Activated CD8-positive, alpha-beta memory T cell treated with anti-CD3 and anti-CD28 coated beads, Interleukin-2, amount 50 U/mL, for 4 hours (primary cell): ENCODE measurements at places on chromosomes 13 and 19.
A peak's percentile ranks its signal among the peaks of the same experiment; 100 is the strongest.

- no peak for DNase-seq
Observed at GRCh38 chr19:18857223-18857622, 25.5 kb downstream of the UPF1 start.

GRCh38 chr13:59261928-59262488 is 901.7 kb downstream of the DIAPH3 start:
- DNase-seq, result no peak

- DNase-seq, result no peak
Observed at GRCh38 chr13:108026680-108027410, 188.5 kb downstream of the LIG4 start.

GRCh38 chr13:114248011-114248410 is 13.3 kb downstream of the CDC16 start:
- no peak for DNase-seq

DNA sequence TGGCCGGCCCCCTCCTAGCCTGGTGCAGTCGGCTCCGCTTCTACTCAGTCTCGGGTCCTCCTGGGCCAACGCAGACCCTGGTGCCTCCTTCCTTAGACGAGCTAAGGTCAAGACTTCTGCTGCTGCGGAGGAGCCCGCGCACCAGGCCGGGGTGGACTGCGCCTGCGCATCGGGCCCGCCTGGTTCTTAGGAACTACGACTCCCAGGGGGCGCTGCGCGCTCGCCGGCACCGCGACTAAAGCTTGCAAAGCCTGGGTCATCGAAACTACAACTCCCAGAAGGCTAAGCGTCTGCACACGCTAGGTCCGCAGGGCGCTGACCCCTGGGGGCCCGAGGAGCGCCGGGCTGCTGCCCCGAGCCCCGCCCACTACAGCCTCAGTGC is at the start of gene ZNF835:
TSS of gene ZNF835 (minus strand) at position 145 of the 382 bp plus-strand sequence. CDS start 6,559 bp downstream, outside the sequence.
- peak; percentile 78 for DNase-seq

GRCh38 chr13:110238818-110239195 is 68.2 kb downstream of the COL4A1 start:
- DNase-seq, result no peak

DNA sequence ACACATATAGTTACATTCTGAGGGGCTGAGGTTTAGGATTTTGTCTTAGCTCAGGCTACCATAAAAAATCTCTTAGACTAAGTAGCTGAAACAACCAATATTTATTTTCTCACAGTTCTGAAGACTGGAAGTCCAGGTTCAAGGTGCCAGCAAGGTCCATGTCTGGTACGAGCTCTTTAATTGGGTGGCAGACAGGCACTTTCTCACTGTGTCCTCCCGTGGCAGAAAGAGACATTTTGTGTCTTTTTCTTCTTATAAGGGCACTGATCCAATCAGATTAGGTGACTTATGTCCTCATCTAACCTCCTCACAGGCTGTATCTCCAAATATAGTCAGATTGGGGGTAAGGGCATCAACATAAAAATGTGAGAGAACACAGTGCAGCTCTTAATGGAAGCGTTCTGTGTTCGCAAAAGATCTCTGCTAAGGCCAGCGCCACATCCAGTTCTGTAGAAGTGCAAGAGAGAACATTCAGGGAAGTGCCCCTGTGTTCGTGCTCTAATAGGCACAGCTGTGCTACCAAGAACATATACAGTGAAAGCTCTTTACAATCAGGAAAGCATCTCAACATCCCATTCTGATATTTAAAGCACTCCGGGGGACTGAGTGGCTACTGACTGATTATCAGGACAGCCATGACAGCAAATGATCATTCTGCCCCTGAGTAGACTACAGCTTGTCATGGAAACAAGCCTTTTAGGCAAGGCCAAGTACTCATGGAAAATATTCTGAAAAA is 819.2 kb downstream of the LIG4 start:
- no peak for DNase-seq

DNA sequence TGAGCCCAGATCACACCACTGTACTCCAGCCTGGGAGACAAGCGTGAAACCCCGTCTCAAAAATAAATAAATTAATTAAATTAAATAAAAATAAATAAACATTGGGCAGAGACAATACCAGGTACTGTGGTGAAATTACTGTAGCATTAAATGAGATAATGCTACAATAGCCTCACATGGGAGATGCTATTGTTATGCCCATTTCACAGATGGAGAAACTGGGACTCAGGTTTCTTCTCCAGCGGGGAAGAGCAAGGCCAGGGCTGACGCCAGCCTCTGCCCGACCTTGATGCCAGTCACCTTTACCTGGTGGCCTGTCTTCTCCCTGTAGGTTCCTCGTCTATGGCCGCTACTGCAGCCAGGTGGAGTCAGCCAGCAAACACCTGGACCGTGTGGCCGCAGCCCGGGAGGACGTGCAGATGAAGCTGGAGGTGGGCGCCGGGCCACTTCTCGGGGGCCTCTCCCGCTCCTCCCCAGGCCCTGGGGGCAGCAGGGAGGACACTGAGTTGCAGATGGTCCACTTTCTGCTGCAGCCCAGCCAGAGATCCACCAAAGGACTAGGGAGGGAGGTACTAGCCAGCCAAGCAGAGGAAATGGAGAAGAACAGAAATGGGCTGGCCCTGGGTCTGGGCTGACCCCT is 53.9 kb downstream of the VAV1 start:
- no peak for DNase-seq

DNA sequence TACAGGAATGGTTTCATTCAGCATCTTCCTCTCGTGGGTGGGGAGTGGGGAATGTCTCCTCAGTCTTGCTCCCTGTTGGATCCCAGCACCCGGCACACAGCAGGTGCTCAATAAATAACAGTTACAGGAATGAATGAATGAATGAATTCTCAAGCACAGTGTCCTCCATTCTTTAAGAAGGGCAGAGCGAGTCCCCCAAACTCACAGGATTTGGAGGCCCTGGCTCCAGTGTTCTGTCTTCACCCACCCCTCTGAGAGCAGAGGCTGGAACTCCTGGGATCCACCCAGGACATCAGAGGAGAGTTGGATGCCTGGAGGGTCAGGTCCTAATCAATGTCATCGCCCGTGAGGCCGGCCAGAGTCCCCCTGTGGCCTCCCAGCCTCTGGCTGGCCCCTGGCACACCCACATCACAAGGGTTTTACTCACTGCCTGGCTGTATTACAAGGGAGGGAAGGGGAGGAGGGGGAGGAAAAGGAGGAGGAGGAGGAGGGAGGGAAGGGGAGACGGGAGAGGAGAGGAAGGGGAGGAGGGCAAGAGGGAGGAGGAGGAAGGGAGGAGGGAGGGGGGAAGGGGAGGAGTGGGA is 8.7 kb upstream of the CREB3L3 start:
- DNase-seq, result no peak

GRCh38 chr13:42011601-42012350 is 36.7 kb upstream of the DGKH start:
- DNase-seq, result no peak

- no peak for DNase-seq
Observed at GRCh38 chr13:38888309-38888708, 102.3 kb downstream of the STOML3 start.

DNA sequence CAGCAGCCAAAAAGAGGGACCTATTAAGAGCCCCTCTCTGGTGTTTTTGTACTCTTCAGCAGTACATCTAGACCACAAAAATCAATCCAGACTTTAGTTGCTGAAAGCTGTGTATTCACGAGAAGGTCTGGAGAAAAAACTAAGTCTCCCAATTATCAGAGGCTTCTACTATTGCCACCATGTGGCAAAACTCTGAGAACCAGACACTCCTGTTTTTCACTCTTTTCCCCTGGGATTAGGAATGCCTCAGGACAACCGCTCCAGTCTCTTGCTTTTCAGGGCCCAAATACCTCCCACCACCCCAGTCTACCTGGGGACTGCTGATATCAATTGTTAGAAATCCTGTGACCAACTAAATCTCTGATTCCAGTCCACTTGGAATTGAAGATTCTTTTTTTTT is 30.1 kb upstream of the OBI1 start:
- DNase-seq, result no peak

DNA sequence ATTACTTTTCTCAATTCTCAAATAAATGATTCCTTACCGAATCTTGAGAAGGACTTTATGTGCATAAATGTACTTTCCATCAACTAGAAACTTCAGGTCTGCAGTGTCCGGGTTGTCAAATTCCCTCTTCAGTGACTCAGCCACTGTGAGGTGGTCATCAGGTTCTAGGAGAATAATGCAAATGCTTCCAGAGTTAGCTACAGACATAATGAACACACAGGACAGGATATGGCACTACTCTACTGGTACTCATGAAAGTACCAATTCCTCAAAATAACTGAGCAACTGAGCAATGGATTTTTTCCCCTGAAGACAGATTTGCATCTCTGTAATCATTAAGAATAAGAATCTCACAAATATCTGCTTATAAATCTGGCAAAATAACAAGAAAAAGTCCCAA is 31.2 kb downstream of the RCBTB2 start:
- DNase-seq, result no peak

GRCh38 chr19:24029941-24030636 is 56.9 kb upstream of the ZNF254 start:
- no peak for DNase-seq
